Retina (tissue), 1 donor: ENCODE measurements at places on chromosomes 2 and 18.

- DNase-seq: no peak
Measured at GRCh38 chr2:109403841-109404201, 209.9 kb downstream of the SEPTIN10 start.

DNA sequence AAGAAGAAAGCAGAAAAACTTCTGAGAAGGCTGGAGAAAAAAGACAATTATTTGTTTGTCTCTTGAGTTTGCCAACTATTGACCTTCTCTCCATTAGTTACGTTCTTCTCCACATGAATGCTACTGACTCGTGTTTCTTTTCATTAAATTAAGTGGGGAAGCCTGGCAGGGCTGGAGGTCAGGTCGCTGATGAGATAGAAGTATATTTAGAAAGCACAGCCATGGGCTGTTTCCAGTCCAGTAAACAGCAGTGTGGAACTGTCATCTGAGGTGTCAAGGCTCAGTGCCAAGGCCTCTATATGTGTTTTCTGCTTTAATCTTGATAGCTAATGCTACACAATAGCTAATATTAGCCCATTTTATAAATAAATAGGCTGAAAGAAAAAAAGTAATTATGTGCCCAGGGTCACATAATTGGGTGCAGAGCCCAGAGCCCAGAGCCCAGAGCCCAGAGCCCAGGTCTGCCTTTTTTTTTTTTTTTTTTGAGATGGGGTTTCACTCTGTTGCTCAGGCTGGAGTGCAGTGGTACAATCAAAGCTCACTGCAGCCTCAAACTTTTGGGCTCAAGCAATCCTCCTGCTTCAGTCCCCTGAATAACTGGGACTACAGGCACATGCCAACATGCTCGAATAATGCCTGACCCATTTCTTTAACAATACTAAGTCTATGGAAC, 6.3 kb downstream of the MSGN1 start:
- DNase-seq: peak; percentile 56

DNA sequence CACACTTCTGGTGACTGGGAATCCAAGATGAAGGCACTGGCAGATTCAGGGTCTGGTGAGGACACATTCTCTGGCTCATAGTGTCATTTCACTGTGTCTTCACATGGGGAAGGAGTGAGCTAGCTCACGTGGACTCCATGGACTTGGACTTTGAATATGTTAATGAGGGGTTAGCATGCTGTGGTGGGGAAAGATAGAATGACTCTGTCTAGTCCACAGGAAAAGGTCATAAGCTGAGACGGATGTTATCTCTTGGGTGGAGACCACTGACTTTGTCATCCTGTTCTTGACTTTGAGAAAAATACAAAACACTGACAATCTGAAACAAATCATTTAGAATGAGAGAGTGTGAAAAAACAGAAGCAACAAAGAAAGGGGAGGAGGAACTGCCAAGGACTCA, 145.9 kb downstream of the PIK3C3 start:
- DNase-seq: no peak

DNA sequence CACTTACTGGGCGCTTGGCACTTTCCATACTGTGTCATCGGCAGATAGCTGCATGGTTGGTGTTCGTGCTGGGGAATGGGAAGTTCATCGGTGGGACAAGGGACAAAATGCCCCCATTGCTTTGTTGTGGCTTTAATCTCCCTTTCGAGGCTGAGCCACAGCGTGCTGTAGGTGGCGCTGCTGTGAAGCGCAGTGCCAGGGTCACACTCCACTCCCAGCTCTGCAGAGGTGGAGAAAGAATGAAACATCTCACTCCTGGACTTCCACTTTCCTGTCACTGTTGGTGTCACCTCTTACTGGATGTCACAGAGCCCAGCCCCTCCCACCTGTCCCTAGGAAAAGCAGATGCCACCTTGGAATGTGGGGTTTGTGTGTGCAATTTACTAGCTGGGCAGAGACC, 8.7 kb downstream of the TYMS start:
- no peak for DNase-seq

GRCh38 chr2:130808482-130809268, 28.0 kb upstream of the ARHGEF4 start:
- no peak for DNase-seq

GRCh38 chr2:118250463-118250862, 162.2 kb downstream of the INSIG2 start:
- DNase-seq: no peak

GRCh38 chr2:136490100-136490499, 275.2 kb upstream of the THSD7B start:
- DNase-seq: no peak

DNA sequence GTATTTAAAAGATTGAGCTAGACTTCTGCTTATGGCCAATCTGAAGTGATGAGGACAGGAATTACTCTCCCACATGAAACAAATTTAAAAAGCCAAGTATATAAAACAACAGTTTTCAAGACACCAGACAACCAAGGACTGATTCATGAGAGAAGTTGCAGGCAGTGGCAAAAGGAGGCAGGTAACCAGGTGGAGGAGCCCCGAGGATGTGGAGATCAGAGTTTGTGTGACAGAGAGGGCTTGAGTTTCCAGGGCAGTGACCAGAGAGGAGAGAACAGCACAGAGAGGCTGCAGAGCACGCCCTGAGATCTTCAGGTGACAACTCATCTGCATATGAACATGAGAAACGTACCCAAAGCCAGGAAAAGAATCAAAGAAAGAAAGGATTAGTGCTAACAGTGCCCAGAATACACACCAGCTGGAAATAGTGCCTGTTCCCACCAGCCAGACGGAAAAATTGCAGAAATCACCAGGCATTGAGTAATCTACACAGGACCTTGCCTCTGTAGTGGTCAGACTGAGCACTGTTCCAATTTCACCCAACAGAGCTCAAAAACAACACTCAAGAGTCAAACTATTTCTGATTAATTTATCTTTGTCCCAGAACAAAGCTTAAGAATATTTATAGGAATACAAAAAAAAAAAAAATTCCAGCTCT, 173.1 kb downstream of the SEPTIN10 start:
- DNase-seq: no peak

- no peak for DNase-seq
Measured at GRCh38 chr2:172472446-172473033, 45.2 kb downstream of the ITGA6 start.

- no peak for DNase-seq
Measured at GRCh38 chr18:54878159-54878622, 49.9 kb downstream of the RAB27B start.

DNA sequence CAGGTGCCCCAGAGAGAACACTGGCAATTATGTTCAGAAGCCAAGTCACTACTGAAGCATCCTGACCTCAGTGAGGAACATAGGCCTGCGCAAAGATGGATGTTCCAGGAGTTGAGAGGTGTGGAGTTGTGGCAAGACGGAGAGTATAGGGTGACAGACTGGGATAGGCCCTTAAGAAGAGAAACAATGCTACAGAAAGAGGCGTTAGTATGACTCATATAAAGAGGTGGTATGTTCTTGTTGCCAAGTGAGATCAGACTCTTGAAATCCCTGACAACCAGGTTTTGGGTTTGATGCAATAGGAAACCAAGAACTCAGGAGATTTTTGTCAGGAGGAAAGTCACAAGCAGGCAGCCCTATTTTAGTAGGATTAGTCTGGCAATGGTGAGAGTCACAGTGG, 185.6 kb downstream of the RIT2 start:
- DNase-seq: no peak

GRCh38 chr2:213167271-213167930, 16.0 kb upstream of the IKZF2 start:
- DNase-seq: peak; percentile 28
